ENCODE measurements at places on chromosomes 1 and 21.

- no peak for DNase-seq
Measured at GRCh38 chr1:159900086-159900680, at the start of gene CFAP45. CFAP45 (minus strand) TSS chr1:159900165; CDS start chr1:159900098, 67 bp downstream.

DNA sequence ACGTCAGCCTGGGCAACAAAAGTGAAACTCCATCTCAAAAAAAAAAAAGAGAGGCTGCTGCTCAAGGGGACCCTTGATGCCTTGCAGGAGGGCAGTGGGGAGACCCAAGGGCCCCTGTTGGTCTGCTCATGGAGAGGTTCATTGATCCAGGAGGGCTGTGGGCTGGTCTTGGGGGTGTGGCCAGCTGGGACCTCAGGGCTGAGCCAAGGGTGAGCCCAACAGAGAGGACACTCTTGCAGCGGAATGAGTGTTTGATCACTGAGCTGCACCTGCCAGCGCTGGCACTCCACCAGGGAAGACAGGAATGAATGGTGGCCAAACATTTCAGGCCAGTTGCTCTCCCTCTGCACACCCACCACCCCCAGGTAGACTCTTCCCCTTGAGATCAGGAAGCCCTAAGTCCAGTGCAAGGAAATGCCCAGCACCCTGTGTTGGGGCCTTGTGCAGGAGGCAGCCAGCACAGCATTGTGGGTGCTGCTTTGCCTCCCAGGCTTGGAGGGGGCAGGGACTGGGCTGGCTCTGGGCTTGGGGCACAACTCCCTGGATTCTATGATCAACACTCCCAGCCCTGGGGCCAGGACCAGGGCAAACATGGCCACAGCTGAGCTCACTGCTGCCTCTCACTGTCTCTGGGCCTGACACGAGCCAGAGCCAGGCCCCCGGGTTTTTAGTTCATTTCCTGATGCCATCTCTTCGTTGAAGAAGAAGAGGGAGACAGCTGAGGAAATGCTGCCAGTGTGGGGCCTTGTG lies 50.7 kb downstream of the IRF2BP2 start:
- DNase-seq = no peak

DNA sequence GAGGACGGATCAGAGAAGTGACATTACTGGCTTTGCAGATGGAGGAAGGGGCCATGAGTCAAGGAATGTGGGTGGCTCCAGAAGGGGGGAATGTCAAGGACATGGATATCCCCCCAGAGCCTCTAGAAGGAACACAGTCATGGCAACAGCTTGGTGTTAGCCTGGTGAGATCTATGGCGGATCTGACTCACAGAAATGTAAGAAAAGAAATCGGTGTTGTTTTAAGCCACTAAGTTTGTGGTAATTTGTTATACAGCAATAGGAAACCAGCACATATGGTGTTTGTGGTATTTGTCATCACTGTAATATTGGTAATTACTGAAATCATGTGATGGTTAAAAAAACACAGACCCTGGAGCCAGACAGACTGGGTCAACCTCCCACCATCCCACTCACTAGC lies 236.2 kb downstream of the SETD4 start:
- no peak for DNase-seq

- no peak for DNase-seq
Measured at GRCh38 chr1:206905295-206906164, 8.3 kb downstream of the IL24 start.

- no peak for DNase-seq
Measured at GRCh38 chr21:45468051-45468970, 63.3 kb downstream of the COL18A1 start.

- DNase-seq = no peak
Measured at GRCh38 chr1:5889901-5890300, 102.3 kb downstream of the NPHP4 start.

DNA sequence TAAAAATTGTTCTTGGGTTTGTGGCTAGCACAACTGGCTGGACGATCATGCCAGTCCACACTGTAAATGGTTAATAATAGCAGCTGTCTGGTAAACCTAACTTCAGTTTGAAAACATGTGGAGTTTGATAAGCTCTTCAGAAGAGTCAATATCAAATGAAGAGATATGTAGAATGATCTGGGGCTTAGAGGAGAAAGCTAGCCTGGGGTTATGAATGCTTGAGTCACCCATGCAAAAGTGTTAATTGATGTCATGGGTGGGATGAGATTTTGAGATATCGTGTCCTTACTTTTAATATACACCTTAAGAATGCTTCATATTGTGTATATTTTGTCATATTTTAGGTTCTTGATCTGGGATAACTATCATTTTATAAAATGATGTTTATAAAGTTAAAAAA lies 554.7 kb upstream of the ZRANB2 start:
- no peak for DNase-seq

- no peak for DNase-seq
Measured at GRCh38 chr1:156089704-156090103, 7.4 kb upstream of the MEX3A start.

GRCh38 chr21:45511661-45512431 lies 30.4 kb downstream of the SLC19A1 start:
- DNase-seq = no peak

- no peak for DNase-seq
Measured at GRCh38 chr1:234781241-234782065, 171.5 kb upstream of the IRF2BP2 start.

- DNase-seq = peak; percentile 91
Measured at GRCh38 chr1:17125756-17126237, 6.5 kb upstream of the PADI2 start.

DNA sequence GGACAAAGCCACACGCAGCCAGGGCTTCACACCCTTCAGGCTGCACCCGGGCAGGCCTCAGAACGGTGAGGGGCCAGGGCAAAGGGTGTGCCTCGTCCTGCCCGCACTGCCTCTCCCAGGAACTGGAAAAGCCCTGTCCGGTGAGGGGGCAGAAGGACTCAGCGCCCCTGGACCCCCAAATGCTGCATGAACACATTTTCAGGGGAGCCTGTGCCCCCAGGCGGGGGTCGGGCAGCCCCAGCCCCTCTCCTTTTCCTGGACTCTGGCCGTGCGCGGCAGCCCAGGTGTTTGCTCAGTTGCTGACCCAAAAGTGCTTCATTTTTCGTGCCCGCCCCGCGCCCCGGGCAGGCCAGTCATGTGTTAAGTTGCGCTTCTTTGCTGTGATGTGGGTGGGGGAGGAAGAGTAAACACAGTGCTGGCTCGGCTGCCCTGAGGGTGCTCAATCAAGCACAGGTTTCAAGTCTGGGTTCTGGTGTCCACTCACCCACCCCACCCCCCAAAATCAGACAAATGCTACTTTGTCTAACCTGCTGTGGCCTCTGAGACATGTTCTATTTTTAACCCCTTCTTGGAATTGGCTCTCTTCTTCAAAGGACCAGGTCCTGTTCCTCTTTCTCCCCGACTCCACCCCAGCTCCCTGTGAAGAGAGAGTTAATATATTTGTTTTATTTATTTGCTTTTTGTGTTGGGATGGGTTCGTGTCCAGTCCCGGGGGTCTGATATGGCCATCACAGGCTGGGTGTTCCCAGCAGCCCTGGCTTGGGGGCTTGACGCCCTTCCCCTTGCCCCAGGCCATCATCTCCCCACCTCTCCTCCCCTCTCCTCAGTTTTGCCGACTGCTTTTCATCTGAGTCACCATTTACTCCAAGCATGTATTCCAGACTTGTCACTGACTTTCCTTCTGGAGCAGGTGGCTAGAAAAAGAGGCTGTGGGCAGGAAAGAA lies 8.1 kb downstream of the PSRC1 start:
- no peak for DNase-seq

- no peak for DNase-seq
Measured at GRCh38 chr21:26563856-26564503, 9.1 kb downstream of the CYYR1 start.

GRCh38 chr21:40051801-40052200 lies 184.6 kb downstream of the PCP4 start:
- DNase-seq = no peak

DNA sequence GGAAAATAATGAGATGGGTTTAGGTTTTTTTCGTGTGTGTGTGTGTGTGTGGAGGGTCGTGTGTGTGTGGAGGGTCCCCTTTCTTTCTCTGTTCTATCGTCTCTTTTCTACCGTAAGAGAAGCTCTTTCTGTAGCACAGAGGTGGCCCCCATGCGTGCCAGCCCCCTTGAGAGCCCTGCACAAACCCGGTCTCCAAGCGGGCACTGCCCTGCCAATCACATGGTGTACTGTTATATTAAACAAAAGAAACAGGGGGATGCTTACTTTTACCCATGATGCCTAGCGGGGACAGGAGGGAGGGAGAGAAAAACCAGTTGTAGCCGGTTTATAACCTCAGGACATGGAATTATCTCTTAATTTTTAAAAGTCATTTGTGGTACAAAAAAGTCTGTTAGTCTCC lies 41.0 kb downstream of the GATAD2B start:
- DNase-seq = no peak

- DNase-seq = no peak
Measured at GRCh38 chr1:94688646-94689045, 131.5 kb upstream of the SLC44A3 start.

- no peak for DNase-seq
Measured at GRCh38 chr1:83689921-83690868, 308.7 kb downstream of the TTLL7 start.

- no peak for DNase-seq
Measured at GRCh38 chr1:115807723-115808122, 33.2 kb downstream of the NHLH2 start.

DNA sequence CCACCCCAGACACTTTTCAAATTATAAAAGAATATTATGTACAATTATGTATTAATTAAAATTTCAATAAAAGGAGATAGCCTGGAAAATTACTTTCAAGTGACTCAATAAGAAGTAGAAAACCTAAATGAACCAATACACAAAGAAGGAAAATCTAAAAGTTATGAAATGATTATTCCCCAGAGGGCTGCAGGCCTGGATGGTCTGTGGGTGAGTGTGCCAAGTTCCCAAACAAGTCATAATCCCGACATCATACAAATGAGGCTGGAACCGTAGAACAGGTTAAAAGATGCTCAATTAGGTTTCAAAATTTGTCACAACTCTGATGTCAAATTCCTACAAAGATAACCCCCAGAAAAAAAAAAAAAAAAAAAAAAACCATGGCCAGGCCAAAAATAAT lies 12.7 kb downstream of the SPATC1L start:
- DNase-seq = no peak

GRCh38 chr1:56061824-56062223 lies 517.5 kb downstream of the PLPP3 start:
- no peak for DNase-seq

DNA sequence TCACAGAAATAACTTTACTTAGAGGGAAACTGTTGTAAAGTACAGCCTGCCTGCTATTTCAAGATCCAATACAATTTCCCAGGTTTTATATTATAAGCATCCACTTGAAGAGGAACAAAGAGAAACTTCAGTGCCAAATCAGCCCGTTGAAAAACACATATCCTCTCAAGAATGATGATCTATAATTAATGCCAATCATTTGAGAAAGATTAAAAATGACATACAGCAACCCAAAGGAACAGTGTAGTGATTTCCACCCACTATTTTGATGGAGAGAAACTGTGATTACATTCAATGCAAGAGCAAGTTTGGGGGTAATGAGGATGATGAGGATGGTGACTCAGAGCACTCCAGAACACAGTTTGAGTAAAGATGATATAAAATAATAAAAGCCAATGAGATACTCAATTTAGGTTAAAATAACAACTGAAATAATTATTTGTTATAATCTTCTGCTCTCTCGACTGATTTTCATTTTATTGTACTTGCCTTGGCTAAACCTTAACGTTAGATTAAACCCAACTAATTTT lies 715.5 kb downstream of the NCAM2 start:
- DNase-seq = no peak

DNA sequence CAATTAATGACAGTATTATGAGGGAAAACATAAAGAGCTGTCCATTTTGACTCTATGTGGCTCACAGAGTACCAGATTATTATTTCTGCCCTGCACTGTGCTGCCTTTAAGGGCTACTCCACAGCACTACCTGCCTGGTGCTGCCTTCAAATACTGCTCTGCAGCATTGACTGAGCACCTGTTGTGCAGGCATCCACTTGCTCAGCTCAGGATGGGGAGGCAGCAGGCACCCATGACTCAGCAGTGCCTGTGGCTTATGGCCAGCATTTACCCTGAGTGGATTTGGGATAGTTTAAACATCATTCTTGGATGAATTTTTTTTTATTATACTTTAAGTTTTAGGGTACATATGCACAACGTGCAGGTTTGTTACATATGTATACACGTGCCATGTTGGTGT lies 953 bp upstream of the KPRP start:
- no peak for DNase-seq

DNA sequence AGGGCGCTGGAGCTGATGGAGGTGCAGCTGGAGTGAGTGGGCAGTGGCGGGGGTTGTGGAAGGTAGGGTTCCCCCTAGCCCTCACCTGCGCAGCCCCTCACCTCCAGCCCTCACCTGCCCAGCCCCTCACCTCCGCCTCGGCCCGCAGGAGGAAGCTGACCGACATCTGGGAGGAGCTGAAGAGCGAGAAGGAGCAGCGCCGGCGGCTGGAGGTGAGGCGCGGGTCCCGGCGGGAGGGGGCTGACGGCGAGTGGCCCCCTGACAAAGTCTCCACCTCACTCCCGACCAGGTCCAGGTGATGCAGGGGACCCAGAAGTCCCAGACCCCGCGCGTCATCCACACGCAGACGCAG lies 2.7 kb downstream of the EVA1B start:
- no peak for DNase-seq

- DNase-seq = no peak
Measured at GRCh38 chr1:202249846-202250245, 56.2 kb downstream of the LGR6 start.

DNA sequence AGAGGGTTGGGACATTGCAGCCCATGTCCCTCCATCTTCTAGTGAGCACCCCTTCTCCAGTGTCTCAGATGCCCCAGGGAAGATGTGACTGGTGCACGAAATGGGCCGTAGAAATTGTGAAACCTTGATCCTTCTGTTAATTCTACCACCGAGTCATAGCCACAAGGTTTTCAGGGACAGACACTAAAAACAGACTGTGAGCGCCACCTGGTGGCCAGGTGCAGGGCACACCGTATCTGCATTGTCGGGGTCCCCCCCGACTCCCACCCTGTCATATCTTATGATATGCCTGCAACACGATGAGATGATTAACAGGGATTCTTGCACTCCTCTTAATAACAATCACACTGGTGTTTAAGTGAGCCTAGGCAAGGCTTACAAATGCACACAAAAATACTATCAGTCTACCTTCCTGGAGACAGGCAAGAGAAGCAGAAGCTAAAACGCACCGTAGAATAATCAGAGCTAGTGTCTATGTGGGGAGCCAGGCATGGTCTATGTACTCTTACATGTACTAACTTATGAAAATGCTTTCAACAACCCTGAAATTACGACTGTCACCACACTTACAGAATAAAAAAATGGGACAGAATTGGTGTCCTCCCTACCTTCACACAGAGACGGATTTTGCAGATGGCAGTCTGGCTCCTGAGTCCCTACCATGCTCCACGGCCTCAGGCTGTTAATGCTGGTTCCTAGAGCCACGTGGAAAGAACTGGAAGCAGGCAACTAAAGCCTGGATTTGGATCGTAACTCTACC lies 57.9 kb downstream of the FHAD1 start:
- peak; percentile 44 for DNase-seq

- DNase-seq = no peak
Measured at GRCh38 chr1:177753655-177754054, 216.2 kb downstream of the SEC16B start.

DNA sequence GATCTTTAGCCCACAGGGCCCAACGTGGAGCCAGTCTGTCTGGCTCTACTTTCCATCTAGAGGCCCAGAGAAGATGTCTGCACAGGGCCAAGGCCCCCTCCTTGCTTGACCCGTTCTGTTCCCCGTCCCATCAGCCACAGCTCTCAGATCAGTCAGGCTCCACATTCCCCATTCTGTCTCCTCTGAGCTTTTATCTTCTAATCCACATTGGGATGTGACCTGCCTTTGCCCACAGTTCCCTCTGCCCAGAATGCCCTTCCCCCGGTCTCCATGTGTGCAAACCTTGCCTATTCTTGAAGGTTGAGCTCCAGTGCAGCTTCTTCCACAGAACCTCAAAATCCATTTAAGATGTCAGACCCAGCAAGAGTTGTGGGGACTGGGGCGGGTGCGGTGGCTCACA lies 53.3 kb upstream of the WASF2 start:
- no peak for DNase-seq

Measured in CD4-positive, alpha-beta T cell (primary cell).